ENCODE measurements at places on chromosomes 7 and 10. TPM values are rescaled to one million over a fixed set of nuclear protein-coding genes. Genes with fewer than 3 reads are reported as not detected.

NRCAM gene
- total RNA-seq, result 0.13 TPM

DOCK1 gene
- total RNA-seq, result 102 TPM

SLC26A5 gene
- not detected for total RNA-seq

BLNK gene
- 0.65 TPM for total RNA-seq

CCDC6 gene
- total RNA-seq, result 71.2 TPM

RAB19 gene
- 0.22 TPM for total RNA-seq

TAF5 gene
- total RNA-seq, result 4.3 TPM

GFRA1 gene
- total RNA-seq, result 22.7 TPM

PDE6C gene
- total RNA-seq, result not detected

C7orf33 gene
- total RNA-seq, result not detected

ADAM12 gene
- 93.8 TPM for total RNA-seq

FGFBP3 gene
- 0.32 TPM for total RNA-seq

All from articular chondrocyte of knee joint (primary cell).